ENCODE measurements at places on chromosomes 1 and 21.
A peak's percentile ranks its signal among the peaks of the same experiment; 100 is the strongest.

DNA sequence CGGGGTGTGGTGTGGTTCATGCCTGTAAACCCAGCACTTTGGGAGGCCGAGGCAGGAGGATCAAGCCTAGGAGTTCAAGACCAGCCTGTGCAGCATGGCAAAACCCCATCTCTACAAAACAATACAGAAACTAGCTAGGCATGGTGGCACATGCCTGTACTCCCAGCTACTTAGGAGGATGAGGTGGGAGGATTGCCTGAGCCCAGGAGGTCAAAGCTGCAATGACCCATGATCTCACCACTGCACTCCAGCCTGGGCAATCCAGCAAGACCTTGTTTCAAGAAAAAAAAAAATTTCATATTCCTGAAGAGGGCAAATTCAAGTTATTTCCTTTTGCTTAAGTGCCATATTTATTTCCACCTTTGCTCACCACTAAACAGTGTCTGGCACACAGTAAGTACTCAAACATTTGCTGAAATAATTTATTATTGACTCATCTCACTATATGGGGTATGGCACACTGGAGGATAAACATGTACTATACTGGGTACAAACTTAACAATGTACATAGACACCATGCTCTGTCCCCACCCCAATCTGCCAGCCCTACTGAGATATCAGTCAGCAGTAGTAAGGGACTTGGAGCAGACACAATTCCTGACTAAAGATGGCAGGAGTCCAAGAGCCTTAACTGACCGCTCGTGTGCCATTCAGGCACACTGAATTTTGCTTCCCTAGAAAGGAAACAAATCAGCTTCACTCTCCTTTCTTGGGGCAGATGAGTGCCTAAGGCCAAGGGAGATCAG, 15.5 kb downstream of the MEAF6 start:
- no peak for DNase-seq

DNA sequence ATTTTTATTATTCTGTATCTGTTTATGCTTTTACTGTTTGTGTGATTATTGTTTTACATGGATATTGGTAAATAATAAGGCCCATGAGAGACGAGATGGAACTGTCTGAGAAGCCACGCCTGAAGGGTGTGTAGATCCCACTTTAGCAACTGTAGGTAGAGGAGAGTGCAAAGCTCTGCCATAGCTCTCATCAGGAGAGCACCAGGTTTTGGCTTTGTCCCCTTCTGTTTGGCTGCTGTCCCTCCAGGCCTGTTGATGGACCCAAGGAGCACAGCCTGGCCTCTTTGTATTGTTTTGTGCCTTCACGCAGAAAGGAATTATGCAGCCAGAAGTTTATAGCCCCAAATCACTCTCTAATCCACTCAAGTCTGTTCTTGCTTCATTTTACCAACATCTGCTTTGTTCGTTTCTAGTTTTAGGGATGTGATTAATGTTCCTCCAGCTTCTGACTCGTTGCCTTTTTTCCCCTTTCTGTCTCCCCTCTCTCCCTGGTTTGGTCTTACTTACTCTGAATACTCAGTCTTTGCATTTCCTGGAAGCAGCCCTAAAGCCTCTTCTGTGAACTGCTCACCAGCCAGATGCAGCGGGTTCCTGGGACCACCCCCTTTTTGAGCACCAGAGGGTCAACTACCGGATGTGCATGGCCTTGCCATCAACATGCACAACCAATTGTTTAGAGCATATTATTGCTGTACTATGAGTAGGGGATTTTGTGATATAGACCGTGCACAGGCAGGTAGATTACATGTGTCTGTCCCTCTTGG, 127.3 kb downstream of the HHAT start:
- DNase-seq: no peak

- DNase-seq: no peak
These were observed 50.0 kb downstream of the BEND5 start for GRCh38 chr1:48726557-48727215.

DNA sequence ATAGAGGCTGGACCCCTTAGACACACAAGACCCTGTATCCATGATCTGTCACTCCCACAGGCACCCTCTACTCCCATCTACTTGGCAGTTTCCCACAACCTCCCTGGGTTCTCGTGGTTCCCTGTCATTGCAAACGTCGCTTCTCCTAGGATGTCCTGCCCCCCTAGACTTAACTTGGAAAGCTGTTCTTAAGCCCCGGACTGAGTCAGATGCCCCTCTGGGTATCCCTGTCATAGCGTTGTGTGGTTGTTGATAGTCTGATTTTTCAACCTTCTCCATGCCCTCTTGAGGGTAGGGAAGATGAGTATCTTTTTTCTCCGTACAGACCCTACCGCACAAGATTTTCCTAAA, 11.8 kb downstream of the RCC1 start:
- no peak for DNase-seq

DNA sequence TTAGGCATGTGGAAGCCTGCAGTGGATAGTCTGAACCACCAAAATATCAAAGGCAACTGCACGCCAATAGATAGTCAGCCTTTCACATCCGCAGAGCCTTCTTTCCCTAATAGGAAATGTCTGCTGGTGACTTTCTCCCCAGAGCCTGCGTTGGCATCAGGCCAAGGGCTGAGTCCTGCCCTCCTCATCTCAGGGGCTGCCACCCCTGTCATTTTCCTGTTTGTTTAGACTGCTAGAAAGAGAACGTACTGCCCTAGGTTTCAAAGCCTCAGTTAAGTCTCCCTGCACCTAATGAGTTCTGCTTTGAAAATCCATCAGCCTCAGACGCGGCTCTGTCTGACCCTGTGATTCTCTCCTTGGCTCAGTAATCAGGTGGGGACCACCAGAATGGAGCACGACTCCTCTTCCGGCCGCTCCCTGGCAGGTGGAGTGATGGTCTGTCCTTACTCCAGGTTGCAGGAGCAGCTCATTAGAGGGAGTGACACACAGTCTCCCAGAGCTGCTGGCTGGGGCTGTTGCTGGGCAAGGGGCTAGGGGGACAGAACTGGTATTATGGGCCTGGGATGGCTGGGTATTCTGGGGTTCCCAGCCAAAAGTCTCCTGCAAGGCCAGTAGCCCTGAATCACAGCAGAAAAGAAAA, 27.3 kb downstream of the STUM start:
- DNase-seq: no peak

DNA sequence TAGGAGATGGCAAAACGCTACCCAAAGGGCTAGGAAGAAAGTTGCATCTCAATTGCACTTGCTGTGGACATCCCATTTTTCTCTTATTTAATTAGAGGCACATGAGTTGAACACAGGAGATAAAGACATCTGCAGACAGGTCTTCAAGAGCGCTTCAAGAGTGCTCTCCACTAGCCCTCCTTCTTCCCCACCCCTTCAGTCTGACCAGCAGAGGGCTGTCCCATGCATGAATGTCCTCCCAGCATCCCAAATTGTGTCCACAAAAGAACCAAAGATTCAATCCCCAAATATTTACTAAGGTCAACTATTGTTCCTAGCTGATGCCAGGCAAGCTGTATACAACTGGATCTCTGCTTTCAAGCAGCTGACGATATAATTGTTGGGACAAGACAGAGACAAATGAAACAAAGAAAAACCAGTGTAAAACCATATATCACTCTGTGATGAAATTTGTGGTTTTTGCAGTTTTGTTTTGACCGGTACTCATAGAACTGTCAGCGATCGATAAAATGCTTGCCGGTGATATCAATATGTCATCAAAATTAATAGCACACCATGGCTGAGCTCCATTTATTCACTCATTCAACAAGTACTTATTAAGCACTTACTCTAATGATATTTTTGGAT, 174.2 kb downstream of the TNR start:
- DNase-seq: no peak

DNA sequence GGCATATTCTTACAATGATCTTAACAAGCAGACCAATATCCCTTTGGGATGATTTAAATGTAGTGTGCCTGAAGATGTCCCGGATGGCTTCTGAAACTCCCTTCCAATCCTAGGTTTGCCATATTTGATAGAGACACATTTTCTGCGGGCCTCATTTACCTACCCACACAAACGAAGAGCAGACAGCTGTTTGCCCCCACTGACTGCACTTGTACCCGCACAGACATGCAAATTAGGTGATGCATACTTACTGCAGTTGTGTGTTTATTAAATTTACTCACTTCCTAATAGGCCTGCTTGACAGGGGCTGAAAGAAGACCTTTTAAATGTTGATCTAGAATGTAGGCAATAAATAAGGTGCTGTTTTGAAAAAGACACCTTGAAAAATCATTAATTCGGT, 257.9 kb upstream of the RRP15 start:
- no peak for DNase-seq

DNA sequence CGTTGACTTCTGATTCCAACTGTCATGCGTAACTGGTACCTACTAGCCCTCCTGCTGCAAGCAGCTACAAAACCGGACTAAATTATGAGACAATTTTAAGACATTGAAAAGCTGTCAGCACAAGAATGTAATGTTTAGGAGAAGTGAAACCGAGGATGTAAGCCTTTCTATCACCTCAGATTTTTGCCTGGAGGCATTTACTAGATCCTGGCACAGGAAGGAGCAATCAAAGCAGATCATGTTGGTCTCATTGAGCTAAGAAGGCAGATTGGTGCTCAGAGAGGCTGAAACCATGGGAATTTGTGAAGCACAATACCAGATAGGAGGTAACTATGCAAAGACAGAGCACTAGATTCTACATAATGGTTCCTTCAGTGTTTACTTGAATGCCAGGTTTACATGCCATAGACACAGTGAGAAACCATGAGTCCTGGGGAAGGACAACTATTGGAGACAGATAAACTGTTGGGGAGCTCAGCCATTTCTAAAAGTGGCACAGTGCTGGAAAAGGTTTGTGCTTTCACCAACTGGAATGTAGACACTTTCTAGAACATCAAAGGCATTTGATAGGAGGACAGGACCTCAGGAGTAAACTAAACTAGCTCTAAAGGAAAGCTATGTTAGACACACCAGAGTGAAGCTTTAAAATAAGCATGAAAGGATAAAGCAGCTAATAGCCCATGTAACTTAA, 179.4 kb downstream of the LYPLAL1 start:
- no peak for DNase-seq

DNA sequence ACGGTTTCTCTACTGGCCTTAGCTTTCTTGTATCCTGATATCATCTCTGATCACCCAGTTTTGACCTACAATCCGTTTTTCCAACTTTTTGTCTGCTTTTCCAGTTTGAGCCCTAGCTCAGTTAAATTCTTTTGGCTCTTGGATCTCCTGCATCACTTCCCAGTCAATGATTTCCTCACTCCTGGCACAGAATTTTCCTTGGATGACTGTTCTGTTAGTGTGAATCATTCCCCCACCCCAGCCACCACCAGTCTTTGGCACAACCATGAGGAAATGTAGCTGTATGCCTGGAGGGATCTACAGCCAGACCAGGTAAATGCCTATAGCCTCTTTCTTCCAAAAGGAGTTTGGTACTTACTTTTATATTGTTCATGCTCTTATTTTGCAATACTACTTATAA, 187.2 kb upstream of the PTGFR start:
- DNase-seq: no peak

GRCh38 chr1:36847186-36847585, 187.1 kb downstream of the GRIK3 start:
- no peak for DNase-seq

GRCh38 chr1:100721526-100722207, 2.1 kb downstream of the VCAM1 start:
- no peak for DNase-seq

DNA sequence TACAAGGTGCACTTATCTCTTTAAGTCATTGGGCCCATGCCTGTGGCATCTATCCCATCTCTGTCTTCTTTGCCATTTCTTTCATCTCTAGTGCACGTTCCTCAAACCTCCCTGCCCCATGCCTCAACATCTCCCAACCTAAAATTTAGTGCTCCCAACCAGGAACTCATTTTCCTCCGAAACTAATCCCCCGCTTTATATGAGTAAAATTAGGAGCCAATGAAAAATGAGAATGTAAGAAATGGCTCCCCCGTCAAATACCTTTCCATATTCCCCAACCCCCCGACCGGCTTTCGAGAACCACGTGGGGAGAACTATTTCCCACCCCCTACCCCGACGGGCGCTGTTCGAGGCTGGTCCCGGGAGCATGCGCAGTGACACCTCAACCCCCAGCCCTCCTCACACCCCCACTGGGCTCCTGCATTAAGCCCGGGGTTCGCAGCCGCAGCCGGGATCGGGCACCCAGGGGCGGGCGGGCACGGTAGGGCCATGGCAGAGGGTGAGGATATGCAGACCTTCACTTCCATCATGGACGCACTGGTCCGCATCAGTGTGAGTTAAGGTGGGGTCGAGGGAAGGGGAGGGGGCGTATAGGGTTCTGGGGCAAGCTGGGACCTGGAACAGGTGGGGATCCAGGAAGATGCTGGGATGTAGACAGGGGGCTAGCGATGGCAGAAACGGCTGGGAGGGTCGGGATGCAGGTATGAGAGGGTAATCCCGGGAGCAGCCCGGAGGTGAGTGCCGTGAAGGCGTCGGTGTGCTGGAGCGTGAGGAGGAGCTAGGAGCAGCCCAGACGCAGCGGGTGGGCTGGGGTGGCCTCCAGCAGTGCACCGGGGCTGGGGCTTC, at the start of gene TRIM46:
TSS of gene TRIM46 (plus strand) at position 372 of the 846 bp plus-strand sequence. CDS start at position 490, 118 bp downstream.
- peak; percentile 87 for DNase-seq

DNA sequence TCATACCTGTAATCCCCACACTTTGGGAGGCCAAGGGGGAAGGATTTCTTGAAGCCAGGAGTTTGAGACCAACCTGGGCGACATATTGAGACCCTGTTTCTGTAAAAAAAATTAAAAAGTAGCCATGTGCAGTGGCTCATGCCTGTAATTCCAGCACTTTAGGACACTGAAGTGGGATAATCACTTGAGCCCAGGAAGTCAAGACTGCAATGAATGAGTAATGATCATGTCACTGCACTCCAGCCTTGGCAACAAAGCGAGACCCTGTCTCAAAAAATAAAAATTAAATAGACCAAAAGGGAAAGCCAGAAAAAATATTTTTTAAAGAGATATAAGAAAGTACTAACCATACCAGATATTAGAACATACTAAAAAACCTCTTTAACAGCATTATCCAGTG, 44.7 kb upstream of the LYPLAL1 start:
- DNase-seq: no peak

- no peak for DNase-seq
These were observed 17.0 kb upstream of the NUP210L start for GRCh38 chr1:154171880-154172279.

DNA sequence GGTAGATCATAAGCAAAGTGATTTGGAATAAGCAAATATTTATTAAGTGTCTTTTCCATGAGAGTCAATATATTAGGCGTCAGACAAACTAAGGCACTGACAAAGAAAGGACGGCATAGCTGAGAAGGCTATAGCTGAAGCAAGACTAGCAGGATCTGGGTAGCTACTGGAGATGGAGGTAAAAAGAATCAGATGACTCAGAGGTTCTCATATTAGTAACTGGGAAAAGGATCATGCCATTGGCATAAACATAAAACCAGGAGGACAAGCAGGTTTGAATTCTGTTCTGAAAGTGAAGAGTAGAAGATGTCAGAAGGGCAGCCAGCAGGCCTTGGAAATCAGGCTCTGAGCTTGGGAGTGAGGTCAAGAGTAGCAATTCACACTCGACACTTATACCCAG, 531.9 kb downstream of the PTPRC start:
- DNase-seq: no peak

DNA sequence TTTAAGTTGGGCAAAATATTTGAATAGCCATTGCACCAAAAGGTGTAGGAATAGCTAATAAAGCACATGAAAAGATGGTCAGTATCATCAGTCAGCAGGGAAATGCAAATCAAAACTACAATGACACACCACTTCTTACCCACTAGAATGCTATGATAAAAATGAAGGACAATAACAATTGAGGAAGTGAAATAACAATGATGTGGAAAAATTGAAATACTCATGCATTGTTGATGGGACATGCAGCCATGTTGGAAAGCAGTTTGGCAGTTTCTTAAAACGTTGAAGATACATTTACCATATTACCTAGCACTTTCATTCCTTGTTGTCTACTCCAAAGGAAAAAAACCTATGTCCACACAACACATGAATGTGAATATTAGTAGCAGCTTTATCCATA, 28.4 kb downstream of the HSD3B1 start:
- no peak for DNase-seq

- DNase-seq: no peak
These were observed 252.9 kb downstream of the KCNT2 start for GRCh38 chr1:196355206-196355786.

Data from stimulated activated CD4-positive, alpha-beta T cell treated with anti-CD3 and anti-CD28 coated beads, Interleukin-15, amount 100 ng/mL, for 24 hours (primary cell).